ENCODE measurements at places on chromosomes 5 and 9.

GRCh38 chr9:35798658-35799374, 7.4 kb downstream of the NPR2 start:
- no peak for DNase-seq

DNA sequence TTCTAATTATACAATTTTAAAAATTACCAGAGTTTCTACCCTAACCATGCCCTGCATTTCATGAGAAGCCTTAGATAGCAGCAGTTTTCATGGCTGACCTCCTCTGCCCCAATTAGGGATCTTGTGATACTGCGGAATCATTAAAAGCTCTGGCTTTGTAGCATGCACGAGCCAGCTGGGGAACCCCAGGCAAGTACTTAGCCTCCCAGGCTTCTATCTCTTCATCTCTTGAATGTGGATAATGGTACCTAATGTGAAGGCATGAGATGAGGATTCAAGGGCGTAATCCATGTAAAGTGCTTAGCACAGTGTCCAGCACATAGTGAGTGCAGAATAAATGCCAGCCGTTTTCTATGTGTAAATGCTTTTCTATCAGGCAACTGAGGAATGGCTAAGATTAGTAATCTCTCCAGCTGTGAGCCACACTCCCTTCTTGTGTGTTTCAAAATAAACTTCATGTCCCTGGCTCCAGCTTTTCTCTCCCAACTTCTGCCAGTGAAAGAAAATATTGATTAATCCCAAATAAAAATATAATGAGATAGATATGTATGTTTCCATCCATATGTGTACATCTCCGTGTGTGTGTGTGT, 88.4 kb downstream of the APBA1 start:
- no peak for DNase-seq

- no peak for DNase-seq
Observed at GRCh38 chr5:150347451-150347850, 10.0 kb upstream of the TCOF1 start.

DNA sequence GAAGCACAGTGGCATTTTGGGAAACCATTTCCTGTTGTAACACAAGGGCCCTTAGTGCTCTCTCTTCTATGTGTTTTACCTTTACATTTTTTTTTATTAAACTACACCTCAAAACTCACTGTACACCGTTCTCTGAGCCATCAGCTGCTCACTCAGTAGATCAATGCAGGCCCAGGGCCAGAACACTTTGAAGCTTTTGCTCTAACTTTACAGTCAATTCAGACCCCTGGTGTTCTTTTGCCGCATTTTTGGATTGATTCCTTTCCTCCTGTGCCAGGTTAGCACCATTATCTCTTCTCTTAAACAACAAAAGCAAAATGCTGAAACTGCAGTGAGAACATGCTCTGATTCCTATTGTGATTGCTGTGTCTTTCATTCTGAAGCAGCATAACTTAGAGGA, 269.8 kb upstream of the RGMB start:
- DNase-seq: no peak

DNA sequence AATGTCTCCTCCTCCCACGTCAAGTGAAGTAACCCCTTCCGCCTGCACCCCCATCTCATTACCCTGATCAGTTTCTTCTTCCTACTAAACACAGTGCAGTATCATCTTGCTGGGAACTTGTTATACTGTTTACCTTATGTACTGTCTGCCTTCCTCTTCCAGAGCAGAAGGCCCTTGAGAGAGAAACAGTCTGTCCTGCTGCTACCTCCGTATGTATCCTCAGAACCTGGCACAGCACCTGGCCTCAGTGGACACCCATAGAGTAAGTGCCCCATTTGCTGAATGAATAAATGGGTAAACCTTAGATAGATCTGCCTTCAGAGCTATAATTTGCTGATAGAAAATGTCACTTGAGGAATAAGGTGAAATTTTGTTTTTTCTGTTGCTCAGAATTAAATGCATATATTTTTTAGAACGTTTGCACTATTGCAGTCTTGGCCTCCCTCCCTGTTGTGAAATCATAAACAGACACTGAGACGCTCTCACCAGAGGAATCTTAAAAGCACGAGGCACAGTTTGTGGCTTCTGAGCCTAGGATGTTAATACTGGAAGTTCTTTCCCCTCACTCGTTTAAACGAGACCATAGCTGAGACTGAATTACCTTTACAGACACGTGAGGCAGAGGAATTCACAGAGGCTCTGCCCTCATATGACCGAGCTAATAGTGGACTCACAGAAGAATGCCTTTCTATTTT, 223.1 kb upstream of the DAP start:
- no peak for DNase-seq

DNA sequence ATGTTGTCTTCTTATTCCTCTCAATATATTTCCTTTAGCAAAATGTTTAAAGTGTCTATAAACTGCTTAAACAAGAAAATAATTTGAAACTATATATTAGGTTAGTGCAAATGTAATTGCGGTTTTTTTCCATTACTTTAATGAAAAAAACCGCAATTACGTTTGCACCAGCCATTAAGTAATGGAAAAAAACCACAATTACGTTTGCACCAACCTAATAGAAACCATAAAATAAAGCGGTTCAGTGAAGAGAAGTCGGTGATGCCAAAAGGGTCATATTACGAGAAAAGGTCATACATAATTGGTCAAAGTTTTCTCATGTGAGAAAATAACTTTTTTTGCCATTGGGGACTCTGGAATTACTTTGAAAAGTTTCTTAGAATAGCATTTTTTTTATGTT, 385.6 kb upstream of the ST8SIA4 start:
- DNase-seq: no peak

DNA sequence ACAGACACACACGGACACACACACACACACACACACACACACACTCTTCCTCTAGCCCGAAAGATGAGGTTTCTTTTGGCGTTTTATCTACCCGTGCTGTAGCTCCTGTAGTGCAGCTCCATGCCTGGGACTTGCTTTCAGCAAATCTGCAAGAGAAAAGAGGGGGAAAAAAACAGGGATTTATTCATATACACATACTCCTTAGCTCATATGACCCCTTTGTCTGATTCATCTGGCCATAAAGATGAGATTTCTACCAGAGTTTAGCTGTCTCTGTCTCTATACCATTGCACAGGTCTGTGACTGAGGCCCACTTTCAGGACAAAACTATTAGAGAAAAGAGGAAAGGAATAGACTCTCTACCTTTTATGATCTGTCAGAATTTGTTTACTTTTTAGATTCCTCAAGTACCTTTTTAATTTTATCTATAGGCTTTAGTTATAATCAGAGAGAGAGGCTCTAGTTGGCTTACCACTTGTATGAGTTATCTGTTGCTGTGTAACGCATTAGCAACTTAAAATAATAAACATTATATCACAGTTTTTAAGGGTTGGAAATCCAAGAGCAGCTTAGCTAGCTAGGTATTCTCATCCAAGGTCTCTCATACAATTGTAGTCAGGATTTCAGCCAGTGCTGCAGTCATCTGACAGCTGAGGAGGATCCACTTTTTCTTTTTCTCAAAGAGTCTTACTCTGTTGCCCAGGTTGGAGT, 14.7 kb downstream of the SNX2 start:
- no peak for DNase-seq

- no peak for DNase-seq
Observed at GRCh38 chr5:106727071-106727470, 943.7 kb downstream of the EFNA5 start.

DNA sequence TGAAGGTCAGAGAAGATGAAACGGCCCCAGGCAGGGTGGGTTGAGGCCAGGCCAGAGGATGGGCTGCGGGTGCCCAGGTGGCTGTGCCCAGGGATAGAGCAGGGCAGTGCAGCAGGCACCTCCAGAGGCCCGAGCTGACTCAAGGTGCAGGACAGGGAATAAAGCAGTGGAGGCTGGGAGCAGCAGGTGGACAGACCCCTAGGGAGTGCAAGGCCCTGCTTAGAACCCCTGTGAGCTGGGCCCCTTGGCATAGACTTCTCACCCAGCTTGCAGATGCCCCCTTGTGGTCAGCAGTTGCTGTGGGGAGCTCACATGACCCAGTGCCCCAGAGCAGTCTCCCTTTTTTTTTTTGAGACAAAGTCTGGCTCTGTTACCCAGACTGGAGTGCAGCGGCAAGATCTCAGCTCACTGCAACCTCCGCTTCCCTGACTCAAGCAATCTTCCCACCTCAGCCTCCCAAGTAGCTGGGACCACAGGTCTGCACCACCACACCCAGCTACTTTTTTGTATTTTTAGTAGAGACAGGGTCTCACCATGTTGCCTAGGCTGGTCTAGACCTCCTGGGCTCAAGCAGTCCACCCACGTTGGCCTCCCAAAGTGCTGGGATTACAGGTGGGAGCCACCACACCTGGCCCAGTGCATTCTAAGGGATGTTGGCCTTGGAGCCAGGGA, 118.8 kb downstream of the WNK2 start:
- DNase-seq: peak; percentile 23

GRCh38 chr5:171906703-171907590, 99.5 kb downstream of the FBXW11 start:
- DNase-seq: no peak

DNA sequence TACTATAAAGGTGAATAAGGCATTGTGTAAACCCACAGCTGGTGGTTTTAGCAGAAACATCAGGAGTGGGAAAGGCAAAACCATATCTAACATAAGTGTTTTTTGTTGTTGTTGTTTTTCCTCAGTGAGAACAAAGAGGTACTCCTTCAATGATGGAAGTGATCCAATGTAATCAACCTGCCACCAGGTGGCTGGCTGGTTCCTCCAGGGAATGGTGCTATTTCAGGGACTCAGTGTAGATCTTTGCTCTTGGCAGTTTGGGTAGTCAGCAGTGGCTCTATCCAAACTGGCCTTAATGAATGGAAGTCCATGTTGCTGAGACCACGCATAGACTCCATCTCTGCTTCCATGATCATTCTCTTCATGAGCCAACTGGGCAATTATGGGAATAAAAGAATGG, 10.8 kb downstream of the DMRTA1 start:
- DNase-seq: no peak

GRCh38 chr9:28620011-28620410, 1046.7 kb upstream of the C9orf72 start:
- DNase-seq: no peak

- DNase-seq: no peak
Observed at GRCh38 chr9:89010056-89010455, 18.8 kb downstream of the S1PR3 start.

GRCh38 chr9:98427491-98427890, 172.0 kb upstream of the TBC1D2 start:
- no peak for DNase-seq

- peak; percentile 32 for DNase-seq
Observed at GRCh38 chr5:119355685-119356611, at the start of gene TNFAIP8. Gene TNFAIP8 (plus strand): TSS chr5:119356019. CDS start chr5:119356091, 72 bp downstream.

DNA sequence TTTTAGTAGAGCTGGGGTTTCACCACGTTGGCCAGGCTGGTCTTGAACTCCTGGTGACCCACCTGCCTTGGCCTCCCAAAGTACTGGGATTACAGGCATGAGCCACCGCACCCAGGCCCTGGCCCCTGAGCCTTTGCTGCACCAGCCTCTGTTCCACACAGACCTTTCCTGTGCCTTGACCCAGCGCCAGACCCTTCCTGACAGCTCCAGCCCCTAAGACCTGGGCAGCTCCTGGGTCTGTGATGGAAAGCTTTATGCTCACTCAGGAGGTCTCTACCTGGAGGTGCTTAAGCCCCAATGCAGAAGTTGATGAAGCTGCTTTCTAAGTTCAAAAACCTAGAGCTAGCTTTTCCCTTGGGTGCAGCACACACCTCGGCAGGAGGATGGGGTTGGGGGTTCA, 58.8 kb upstream of the NEK6 start:
- DNase-seq: no peak

GRCh38 chr5:146888351-146888978, 9.9 kb upstream of the PPP2R2B start:
- no peak for DNase-seq

DNA sequence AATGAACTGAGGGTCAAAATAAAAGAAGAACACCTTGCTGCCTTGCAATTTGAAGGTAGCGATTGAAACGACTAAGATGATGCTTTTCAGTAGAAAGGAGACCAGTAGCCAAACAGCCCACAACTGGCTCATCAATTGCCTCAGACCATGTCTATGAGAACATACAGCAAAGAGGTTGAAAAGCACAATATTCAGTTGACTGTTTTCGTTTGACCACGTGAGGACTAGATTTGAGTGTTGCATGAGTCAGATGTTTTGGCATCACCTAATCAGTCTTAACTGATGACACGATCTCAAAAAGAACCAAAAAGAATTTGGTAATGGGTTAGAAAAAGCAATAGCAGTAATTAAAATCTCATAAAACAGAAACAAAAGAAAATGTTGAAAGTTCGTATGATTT, 82.7 kb upstream of the IL7R start:
- DNase-seq: no peak

DNA sequence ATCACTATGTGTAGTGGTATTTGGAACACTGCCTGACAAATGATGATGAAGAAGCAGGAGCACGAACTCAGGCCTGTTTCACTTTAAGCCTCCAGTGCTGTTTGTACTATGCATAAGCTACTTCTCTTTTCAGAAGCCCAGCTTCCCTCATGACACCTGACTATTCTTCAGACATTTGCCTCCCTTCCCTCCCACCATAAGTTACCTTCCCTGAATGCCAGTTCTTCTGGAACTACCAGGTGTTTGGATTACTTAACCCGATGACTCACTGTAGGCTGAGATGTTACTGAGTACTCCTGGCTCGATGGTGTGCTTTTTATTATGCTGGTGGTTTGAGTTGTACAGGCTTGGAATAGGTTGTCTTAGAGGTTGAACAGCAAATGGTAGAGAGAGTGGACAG, 180.0 kb downstream of the SPATA31D1 start:
- DNase-seq: no peak

- DNase-seq: no peak
Observed at GRCh38 chr5:66720780-66721179, 124.6 kb downstream of the MAST4 start.

- no peak for DNase-seq
Observed at GRCh38 chr5:39025456-39025855, 48.7 kb downstream of the RICTOR start.

GRCh38 chr5:108168915-108169314, 213.0 kb downstream of the FBXL17 start:
- no peak for DNase-seq

DNA sequence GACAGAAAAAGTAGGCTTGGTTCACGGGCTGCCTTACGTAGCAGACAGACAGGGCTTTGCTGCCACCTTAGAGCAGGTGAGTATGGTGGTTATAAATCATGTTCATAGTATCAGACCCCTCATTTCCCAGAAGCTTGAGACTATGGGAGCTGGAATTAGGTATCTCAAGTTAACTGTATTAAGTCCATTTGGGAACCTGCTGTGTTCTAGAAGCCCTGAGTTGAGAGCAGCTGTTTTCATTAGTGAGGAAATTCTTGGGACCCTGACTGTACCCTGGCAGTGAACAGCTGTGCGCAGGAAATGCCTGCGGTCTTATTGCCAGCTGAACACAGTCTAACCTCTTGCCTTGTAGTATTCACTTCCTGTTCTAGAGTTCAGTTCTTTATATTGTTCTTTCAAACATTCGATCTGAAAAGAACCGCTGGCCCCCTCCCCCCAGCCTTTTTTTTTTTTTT, 29.8 kb downstream of the UGCG start:
- DNase-seq: no peak

All from neuronal stem cell (in vitro differentiated cells).